Stimulated activated CD8-positive, alpha-beta memory T cell treated with anti-CD3 and anti-CD28 coated beads, Interleukin-4, amount 100 ng/mL, for 24 hours (primary cell): ENCODE measurements at places on chromosomes 16 and 17.
A peak's percentile ranks its signal among the peaks of the same experiment; 100 is the strongest.

DNA sequence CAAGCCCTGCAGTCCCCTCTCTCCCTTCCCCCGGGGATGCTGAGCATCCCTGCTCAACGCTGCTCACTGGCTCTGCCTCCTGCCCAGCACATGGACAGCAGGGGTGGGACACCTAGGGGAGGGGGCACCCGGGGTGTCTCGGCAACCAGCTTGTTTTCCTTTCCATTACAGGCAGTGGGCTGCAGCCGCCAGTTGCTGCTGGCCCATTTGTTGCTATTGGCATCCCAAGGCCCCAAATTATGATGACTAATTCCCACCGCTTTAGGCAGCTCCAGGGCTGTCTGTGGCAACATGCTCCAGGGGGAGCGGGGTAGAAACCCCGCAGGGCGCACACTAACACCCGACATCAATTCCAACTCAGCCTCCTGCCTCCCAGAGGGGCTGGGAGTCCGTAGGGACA lies 4.9 kb downstream of the SDK2 start:
- DNase-seq, result no peak

GRCh38 chr17:69539274-69539673 lies 124.8 kb downstream of the MAP2K6 start:
- DNase-seq, result no peak

- DNase-seq, result no peak
These were observed 163.2 kb upstream of the RPL38 start for GRCh38 chr17:74040291-74040690.

- DNase-seq, result no peak
These were observed 837 bp upstream of the PRDM7 start for GRCh38 chr16:90077757-90078578.

DNA sequence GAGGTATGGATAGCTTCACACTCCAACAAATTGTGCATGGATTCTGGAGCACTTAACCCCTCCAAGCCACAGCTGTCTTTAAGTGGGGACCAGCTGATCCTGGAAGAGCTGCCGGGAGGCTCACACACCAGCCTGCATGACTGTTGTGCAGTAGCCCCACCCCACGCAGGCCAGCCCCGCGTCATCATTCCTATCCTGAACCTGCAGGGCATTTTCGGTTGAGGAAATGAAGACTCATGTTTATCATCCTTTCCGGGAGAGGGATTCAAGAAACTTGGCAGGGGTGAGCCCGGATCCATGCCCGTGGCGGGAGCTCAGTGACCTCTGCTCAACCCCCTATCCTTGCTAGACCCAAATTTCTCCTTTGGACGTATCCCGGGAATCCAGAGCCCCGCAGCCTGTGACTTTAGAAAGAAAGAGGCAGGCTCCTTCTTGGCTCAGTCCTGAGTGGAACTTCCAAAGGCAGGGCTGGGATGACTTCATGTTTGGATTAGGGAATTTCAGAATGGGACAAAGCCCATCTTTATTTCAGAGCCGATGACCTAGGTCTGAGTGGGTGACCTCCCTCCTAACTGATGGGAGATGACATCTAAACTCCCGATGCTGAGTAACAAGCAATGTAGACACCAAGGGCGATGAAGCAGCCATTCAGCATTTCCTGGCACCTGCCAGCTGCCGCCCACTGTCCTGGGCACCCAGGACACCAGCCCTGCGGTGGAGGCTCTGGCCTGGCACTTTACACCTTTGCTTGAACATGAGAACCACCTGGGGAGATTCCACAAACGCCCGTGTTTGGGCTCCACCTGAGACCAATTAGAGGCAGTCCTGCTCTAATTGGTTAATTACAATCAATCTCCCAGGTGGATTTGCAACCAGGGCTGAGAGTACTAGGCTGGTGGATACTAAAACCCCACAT lies 43.3 kb upstream of the CMIP start:
- no peak for DNase-seq

- no peak for DNase-seq
These were observed 170.8 kb upstream of the ASIC2 start for GRCh38 chr17:33463887-33464286.

GRCh38 chr16:65119435-65119834 lies 2.4 kb downstream of the CDH11 start:
- DNase-seq, result no peak

- no peak for DNase-seq
These were observed 10.8 kb downstream of the DNAJA2 start for GRCh38 chr16:46962629-46963028.

- no peak for DNase-seq
These were observed 67.2 kb upstream of the CLEC3A start for GRCh38 chr16:77955127-77955526.

GRCh38 chr17:76925441-76925891 lies 57.3 kb downstream of the MGAT5B start:
- DNase-seq, result no peak

- peak; percentile 89 for DNase-seq
These were observed at the start of gene PRPSAP2 for GRCh38 chr17:18857864-18858566. Gene PRPSAP2 (plus strand): TSS chr17:18858131. CDS start chr17:18865834, 7,703 bp downstream.

GRCh38 chr17:42230225-42230624 lies 35.9 kb upstream of the GHDC start:
- DNase-seq, result no peak

- DNase-seq, result no peak
These were observed 56.8 kb downstream of the AMFR start for GRCh38 chr16:56368545-56368944.

DNA sequence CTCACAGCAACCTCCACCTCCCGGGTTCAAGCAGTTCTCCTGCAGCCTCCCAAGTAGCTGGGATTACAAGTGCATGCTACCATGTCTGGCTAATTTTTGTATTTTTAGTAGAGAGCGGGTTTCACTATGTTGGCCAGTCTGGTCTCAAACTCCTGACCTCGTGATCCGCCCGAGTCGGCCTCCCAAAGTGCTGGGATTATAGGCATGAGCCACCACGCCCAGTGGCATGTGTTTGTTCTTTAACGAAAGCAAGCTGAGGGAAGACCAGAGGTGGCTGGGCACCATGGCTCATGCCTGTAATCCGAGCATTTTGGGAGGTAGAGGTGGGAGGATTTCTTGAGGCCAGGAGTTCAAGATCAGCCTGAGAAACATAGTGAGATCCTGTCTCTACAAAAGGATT lies 18.1 kb downstream of the TNFRSF13B start:
- no peak for DNase-seq

- DNase-seq, result no peak
These were observed 6.8 kb downstream of the ZNF267 start for GRCh38 chr16:31880322-31880979.

GRCh38 chr17:68491381-68492231 lies 20.6 kb upstream of the PRKAR1A start:
- no peak for DNase-seq

DNA sequence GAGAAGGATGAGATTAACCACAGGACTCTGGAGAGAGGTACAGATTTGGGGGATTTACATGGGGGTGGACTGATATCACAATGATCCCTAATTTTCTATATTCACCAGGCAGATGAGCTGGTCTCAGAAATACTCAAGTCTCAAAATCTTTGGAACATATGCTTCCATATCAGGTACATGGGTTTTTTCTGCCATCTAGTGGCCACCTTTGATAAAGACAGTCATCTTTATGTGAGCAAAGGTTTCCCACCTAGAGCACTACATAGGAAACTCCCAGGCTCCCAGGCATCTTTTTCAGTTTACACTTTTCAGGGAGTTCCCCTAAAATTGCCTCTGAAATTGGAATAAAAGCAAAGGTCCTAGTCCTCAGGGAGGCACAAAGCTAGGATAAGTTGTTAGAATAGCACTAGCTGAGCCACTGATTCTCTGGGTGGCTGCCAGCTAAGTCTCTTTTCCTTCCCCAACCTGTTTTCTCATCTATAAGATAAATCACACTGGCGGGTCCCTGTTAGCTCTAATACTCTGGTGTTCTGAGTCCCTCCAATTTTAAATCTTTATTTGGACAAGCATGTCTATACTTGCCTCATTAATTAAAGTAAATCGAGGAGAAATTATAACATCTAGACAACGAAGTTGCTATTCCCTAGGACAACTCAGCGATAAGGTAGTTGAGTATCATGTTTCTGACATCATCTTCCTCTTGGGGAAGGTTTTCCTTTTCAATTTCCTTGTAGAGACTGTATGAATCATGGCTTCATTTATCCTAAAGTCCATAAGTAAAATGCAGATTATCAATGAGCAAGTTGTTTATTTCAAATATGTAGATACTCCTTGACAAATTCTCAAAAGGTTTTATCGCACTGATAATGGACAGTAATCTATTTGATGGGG lies 19.0 kb upstream of the MON1B start:
- DNase-seq, result no peak

DNA sequence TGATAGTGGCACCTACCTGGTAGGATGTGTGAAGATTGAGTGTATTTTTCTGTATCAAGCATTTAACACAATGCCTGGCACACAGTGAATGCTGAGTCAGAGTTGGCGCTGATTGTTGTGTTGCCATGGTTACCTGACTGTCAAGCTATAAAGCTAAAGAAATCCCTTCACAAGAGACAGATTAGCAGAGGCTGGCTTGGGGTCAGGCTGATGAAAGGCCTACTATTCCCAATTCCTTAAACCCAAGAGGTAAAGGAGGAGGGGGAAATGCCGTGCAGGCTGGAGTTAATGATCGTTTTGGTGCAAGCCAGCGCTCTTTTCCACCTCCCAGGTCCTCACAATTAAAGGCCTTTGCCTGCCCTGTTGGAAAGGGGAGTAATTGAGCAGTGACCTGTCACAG lies 5.9 kb downstream of the CLEC19A start:
- DNase-seq, result no peak

DNA sequence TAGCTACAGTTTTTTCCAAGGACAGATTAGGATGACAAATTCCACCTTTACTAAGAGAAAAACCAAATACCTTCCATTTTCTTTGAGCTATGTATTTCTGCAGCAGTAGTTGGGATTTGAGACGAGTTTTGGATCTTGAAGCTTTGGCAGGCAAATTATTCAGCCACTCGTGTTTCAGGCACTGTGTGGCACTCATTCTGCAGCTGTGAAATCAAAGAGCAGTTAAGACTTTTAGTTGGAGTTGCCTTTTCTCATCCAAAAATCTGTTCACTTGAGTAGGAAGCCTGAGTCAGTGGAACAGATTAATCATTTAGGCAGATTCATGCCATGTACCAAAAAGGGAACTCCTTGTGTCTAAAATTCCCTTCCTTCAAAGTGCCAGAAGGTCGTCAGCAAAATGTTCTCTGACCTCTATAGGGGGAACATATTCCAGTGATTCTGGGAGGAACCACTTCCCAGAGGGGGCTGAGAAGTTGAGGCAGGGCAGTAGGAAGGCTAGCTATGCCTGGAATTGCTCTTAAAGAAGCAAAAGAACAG lies 20.1 kb downstream of the ORC6 start:
- DNase-seq, result no peak
